ENCODE measurements at places on chromosomes 2 and 18.

- no peak for DNase-seq
Observed at GRCh38 chr2:206424134-206424533, 19.2 kb upstream of the ADAM23 start.

DNA sequence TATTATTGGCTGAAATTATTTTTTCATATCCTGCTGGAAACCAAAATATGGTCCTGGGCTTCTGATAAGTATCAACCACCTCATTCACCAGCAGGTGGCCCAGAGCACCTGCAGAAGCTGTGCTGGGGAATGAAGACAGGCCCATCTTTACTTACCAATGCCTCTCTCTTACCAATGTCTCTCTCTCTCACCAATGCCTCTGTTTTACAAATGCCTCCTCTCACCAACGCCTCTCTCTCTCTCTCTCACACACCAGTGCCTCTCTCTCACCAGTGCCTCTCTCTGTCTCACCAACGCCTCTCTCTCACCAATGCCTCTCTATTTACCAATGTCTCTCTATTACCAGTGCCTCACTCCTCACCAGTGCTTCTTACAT is 2.3 kb upstream of the MAL start:
- DNase-seq = peak; percentile 29

DNA sequence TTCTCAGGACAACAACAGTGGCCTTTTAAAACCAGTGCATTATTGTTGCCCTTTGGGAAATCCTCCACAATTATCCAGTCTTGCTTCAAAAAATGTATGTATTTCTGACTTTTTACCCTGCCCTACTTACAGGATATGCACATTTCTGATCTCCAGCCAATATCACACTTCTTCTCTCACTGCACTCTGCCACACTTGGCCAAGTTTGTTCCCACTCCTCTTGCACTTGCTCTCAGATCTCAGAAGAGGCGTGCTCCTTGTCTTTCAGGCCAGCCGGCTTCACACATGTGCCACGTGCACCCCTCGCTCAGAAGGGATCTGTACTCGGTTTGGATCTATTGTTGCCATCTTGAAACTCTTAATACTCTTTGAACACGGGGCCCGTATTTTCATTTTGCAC is 15.4 kb downstream of the CLUL1 start:
- DNase-seq = no peak

GRCh38 chr18:25061395-25061794 is 290.6 kb downstream of the ZNF521 start:
- no peak for DNase-seq

DNA sequence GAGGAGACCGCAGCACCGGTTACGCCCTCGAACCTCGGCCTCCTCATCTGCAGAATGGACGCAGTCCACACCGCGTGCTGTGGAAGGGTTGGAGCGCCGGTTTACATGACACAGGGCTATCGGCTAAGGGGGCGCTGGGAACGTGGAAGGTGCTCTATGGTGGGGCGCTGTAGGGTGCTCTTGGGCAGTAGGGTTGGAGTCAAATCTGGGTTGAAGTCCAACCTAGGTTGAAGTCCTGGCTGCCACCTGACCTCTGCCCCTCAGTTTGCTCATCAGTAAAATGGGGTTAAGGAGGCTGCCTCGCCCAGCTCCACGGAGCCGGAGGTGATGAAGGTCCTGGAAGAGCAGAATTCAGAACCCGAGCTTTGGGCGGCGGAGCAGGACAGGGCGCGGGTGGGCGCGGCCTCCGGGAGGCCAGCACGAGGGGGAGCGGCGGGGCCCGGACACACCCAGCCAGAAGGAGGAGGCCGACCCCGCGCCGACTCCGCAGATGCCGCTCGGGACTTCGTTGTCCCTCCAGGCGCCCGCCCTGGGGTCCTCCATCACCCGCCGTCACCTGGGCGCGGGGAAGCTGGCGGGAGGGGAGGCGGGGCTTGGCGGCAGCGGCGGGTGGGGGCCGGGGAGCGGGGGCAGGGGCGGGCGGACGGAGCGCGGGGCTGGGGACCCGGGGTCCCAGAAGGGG is 558 bp upstream of the GAREM2 start:
- DNase-seq = no peak

DNA sequence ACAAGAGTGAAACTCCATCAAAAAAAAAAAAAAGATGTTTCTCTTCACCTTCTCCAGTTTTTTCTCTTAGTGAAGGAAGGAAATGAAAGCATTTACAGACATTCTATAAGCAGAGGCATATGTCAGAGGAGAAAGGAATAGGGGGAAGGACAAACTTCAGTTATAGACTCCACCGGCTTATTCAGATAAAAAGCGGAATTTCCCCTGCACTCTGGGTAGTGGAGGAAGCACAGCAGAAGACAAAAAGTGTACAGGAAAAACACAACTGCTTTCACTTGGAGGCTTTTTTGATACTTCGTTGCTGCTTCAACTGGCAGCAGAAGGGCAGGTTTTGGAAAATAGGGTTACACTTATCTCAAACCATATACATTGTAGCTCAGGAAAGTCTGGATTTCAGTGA is 3.2 kb upstream of the MGAT4A start:
- DNase-seq = no peak

- no peak for DNase-seq
Observed at GRCh38 chr2:144780983-144781382, 261.1 kb upstream of the ZEB2 start.

GRCh38 chr2:219178377-219179175 is 501 bp downstream of the RETREG2 start:
- DNase-seq = no peak

DNA sequence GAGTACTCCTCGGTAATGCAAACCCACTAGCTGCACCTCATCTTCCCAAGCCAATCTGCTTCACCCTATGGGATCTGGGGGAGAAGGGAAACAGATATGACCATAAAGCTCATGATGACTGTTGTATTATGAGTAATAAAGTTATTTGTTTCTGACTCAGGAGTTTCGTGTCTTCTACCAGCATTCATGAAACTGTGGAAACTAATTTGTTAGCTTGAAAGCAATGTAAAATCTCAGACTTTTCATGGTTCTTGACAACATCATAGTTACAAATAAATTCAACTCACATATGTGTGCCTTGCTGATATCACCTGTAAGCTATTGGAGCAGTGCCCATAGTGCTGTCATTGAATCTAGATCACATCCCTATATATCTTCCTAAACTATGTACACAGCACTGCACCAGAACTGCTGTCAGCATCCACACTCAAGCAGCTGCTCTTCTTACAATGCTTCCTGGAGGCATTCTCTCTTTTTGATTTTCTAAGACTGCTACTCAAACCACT is 135.6 kb upstream of the KYNU start:
- no peak for DNase-seq

DNA sequence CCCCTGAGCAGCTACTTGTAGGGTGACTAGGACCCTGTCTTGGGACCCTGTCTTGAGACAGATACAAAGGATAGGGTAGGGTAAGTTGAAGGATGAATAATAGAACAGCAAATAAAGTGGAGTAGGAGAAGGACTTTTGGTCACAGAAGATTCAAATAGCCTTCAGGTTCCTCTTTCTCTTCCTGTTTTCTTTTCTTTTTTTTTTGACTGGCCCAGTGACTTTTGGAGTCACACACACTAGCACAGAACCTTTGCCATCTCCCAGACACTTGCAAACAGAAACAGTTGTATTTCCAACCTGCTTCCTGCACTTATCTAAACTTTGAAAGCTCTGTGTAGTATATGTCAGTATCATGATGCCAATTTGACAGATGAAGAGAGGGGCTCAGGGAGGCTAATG is 108.2 kb downstream of the TDRD15 start:
- DNase-seq = no peak

- DNase-seq = no peak
Observed at GRCh38 chr2:23505984-23506380, 121.0 kb downstream of the KLHL29 start.

GRCh38 chr2:168490946-168491605 is 35.0 kb downstream of the CERS6 start:
- no peak for DNase-seq
